ENCODE measurements at places on chromosomes 7 and 10.

GRCh38 chr7:142130267-142130666, 18.7 kb downstream of the MGAM2 start:
- DNase-seq: no peak

DNA sequence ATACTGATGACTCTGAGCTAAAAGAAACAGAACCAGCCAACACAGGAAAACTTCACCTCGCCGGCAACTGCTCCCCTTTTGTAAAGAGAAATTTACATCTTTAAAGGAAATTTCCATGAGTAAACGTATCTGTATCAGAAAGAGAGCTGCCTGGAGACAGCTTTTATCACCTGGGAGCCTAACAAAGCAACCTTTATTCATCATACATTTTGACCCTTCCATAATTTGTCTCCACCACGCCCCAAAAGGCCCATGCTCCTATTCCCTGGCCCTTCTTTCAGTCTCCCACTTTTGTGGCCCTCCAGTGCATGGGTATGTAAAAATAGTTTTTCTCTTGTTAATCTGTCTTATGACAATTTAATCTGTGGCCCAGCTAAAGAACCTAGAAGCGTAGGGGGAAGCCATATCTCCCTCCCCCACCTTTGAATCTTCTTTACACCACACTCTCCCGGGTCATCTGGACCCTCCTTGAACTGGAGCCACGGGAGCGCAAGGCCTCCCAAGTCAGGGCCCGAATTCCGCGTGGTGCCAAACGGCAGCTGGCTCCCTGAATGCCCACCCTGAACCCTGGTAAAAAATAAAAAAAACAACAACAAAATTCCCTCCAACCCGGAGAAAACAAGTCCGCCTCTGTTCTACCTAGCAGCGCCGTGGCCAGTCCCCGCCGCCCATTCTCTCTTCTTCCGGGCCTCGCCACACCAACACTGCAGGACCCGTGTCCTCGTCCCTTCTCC, 15.4 kb upstream of the FKBP9 start:
- DNase-seq: no peak

DNA sequence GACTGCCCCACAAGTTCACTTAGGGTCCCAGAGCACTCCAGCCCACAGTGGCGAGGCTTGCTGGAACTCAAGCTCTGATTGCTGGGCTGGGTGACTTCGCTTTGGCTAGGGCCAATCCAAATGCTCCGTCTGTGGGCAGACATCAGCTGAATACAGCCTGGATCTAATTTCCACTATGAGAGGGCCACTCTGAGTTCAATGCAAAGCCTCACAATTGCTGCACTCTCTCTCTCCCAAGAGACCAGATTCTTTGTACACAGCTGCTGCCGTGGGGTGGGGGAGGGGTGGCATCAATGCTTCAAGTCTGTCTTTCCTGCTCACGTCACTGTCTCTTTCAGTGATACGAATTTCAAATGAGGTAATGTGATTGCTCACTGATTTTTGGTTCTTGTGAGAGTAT, 47.3 kb upstream of the BPGM start:
- no peak for DNase-seq

- peak; percentile 76 for DNase-seq
These were observed 193.8 kb upstream of the ADO start for GRCh38 chr10:62610649-62611229.

- DNase-seq: no peak
These were observed 15.8 kb downstream of the ASZ1 start for GRCh38 chr7:117411539-117411938.

DNA sequence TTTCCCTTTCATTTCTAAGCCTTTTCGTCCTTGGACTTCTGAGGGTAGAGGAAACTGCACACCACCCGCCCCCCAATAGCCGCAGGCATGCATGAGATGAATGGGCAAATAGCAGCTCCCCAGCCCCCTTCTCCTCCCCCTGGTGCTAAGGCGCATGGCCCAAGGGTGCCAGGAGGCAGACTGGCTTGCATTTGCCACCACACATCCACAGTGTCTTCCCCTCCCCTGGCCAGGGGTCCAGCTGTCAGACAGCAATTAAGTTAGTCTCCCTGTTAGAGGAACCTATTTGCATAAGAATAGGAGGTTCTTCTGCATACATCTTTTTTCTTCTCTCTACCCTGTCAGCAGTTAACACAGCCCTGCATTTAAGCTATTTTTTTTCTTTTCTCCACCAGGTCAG, 20.2 kb downstream of the TOMM7 start:
- DNase-seq: no peak

- DNase-seq: no peak
These were observed 14.8 kb downstream of the KIF5B start for GRCh38 chr10:32041290-32042028.

DNA sequence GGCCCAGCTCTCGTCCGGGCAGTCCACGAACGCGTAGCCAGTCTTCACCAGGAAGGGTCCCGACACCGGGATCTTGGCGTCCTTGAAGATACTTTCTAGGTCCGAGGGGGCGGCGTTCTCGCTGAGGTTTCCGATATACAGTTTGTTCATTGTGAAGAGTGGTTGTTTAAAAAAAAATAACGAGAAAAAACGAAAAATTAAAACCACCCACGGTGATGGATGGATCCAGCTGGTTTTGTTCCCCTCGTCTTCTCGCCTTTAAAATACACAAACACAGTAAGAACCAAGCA, 385 bp downstream of the IGF2BP3 start:
- peak; percentile 14 for DNase-seq

GRCh38 chr10:6813856-6814255, 233.8 kb upstream of the PRKCQ start:
- no peak for DNase-seq

DNA sequence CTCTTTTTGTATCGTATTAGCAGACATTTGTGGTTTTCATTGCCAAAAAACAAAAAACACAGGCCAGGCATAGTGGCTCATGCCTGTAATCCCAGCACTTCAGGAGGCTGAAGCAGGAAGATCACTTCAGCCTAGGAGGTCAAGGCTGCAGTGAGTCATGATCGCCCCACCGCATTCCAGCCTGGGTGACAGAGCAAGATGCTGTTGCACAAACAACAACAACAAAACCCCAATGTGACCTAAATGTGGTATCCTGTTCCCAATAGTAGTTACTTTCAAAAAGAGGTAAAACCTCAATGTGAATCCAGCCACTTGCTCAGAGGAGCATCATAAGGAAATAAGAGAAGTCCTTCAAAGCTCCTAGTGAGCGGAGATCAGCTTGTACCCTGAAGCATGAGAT, 45.8 kb upstream of the SKAP2 start:
- peak; percentile 8 for DNase-seq

DNA sequence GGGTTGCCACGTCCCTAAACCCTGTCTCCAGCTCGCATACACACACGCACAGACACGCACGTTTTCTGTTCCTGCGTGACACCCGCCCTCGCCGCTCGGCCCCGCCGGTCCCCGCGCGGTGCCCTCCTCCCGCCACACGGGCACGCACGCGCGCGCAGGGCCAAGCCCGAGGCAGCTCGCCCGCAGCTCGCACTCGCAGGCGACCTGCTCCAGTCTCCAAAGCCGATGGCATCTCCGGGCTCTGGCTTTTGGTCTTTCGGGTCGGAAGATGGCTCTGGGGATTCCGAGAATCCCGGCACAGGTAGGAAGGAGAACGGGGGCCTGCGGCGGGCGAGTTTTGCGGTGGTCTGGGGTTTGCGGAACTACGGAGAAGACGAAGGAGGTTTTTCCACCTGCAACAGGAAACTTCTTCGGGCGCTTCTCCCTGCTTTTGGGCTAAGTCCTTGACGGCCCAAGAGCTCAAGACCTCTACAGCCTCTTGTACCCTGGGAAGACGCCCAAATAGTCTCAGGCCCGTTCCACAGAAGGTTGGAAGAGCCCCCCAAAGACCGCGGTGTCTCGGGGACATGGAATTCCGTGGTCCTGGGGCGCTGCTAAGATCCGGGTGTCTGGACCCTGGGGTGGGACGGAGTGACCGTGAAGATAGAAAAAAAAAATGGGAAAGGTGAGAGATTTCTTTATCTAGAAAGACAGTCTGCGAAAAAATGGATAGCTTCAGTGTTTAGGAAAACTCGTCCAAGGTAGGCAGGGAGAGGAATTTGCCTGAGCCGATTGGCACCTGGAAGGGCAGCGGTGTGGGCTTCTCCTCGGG, at the start of gene GAD2:
GAD2 (plus strand) TSS at position 190 of the 811 bp plus-strand sequence; CDS start at position 226, 36 bp downstream.
- DNase-seq: no peak

DNA sequence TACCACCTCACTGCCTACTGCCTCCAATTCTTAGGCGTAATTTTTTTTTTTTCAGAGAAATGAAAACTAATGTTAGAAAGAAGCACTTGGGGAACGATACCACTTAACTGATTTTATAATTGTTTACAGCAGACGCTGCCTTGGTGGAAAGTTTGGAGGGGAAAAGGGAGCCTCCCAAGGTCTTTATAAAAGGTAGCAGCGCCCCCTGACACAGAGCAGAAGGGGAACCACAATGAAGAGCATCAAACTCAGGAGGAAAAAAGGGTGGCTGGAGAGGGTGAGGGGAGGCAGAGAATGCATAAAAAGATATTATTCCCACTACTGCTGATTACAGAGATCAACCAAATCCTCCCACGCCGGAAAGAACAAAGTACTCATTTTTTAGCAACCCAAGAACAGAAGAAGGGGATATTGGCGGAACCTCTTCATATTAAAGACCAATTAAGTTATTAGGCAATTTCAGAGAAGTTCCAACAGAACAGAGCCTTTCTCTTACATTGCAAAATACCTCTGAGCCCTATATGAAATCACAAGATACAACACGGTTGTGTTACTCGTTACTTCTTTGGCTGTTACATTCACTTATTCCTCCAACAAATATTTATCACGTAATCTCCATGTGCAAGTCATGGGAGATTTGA, 135.8 kb downstream of the TEX36 start:
- DNase-seq: no peak
